H1 (cell line): ENCODE measurements at places on chromosomes 11 and 22. TPM values are rescaled to one million over a fixed set of nuclear protein-coding genes. Genes with fewer than 3 reads are reported as not detected.

FAM168A gene
- total RNA-seq = 21.6 and 22.8 TPM in 2 replicates

PHF5A gene
- total RNA-seq = 109 and 135 TPM in 2 replicates

ELMOD1 gene
- total RNA-seq = 1.6 and 1.7 TPM in 2 replicates

CRELD2 gene
- 36.6 and 39.4 TPM in 2 replicates for total RNA-seq

MYO7A gene
- total RNA-seq = 1.9 and 2.4 TPM in 2 replicates

TTC28 gene
- total RNA-seq = 12.6 and 13.1 TPM in 2 replicates

C22orf31 gene
- total RNA-seq = not detected in 2 replicates

H19 gene
- total RNA-seq = 5.2 and 5.6 TPM in 2 replicates

SLC22A8 gene
- total RNA-seq = not detected in 2 replicates

HBD gene
- total RNA-seq = not detected in 2 replicates

IFITM2 gene
- total RNA-seq = 363 and 399 TPM in 2 replicates

ALX4 gene
- not detected in 2 replicates for total RNA-seq

GRCh38 chr22:26483439-26484359, at the start of the genes HPS4 and SRRD:
Gene HPS4, minus strand, starts transcription at chr22:26483783. Its CDS starts 2,021 bp downstream, at chr22:26481762.
Gene SRRD, plus strand, starts transcription at chr22:26483877. Its CDS starts 14 bp downstream, at chr22:26483891.
- H3K4me3 ChIP-seq = peak within 1 kb of the TSS; percentile 90
- H3K4me1 ChIP-seq = peaks cover 14% of the 10 kb centered on the region
- peak within 1 kb of the TSS; percentile 76 for H3K27ac ChIP-seq
- no peaks in the 10 kb centered on the region for H3K27me3 ChIP-seq
- peak; percentile 62 for DNase-seq
- peaks cover 11% of the 10 kb centered on the region for H3K36me3 ChIP-seq

DNA sequence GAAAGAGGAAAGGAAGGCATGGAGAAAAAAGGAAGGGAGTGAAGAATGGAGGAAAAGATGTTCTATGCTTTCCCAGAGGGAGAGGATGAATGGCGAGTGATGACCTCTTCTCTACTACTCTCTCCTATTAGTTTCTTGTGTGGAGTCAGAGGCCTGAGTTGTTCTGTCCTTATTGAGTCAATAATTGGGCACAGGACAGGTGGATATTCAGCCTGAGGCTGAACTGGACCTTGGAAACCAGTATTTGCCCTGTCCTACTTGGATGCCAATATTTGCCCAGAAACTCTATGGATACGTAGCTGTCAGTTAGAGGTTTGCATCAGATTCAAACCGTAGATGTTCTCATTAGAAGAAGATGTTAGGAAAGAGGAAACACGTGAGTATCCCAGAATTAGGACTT, 17.6 kb upstream of the SWAP70 start:
- no peak overlapping the region for H3K27ac ChIP-seq
- H3K4me1 ChIP-seq = no peaks in the 10 kb centered on the region
- H3K4me3 ChIP-seq = no peak overlapping the region
- H3K27me3 ChIP-seq = no peaks in the 10 kb centered on the region
- no peak for DNase-seq
- H3K36me3 ChIP-seq = no peaks in the 10 kb centered on the region

DNA sequence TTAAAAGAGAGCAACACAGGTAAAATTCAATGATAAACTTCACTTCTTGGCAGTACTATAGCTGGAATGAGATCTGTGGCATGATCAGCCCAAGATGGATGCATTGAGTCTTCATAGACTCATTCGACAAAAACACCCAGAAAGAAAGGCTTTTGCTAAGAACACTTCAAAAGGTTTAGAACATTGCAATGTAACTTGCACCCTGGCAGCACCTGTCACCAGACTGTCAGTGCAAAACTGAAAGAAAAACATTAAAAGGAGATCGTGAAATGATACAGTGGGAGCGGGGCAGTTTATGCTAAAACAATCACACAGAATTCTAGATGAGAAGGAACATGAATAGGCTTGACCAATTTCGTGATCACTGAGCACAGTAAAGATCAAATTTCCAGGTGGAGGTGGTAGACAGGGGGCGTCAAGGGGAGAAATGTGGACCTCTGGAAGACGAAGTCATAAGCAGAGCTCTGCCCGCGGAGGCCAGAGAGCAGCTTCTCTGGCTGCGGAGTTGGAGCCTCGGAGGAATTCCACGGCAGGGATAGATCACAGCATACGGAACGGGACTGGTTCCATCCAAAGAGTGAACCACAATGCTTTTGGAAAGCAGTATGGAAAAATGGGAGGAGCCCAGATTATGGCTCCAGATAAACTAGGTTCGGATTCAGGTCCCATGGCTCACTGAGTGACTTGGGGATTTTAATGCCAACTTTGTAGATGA, 11.9 kb downstream of the VSIG10L2 start:
- no peak overlapping the region for H3K27ac ChIP-seq
- H3K4me1 ChIP-seq = no peaks in the 10 kb centered on the region
- H3K27me3 ChIP-seq = no peaks in the 10 kb centered on the region
- H3K4me3 ChIP-seq = no peak overlapping the region
- H3K36me3 ChIP-seq = peaks cover 16% of the 10 kb centered on the region

GRCh38 chr11:102620818-102621561, 4.1 kb downstream of the MMP20 start:
- no peak for DNase-seq
- H3K36me3 ChIP-seq = no peaks in the 10 kb centered on the region
- H3K27ac ChIP-seq = no peak overlapping the region
- H3K4me1 ChIP-seq = no peaks in the 10 kb centered on the region; the same call in 1 of the 2 replicates
- no peak overlapping the region for H3K4me3 ChIP-seq

GRCh38 chr11:111500481-111500880, 11.7 kb downstream of the BTG4 start:
- no peak overlapping the region for H3K27ac ChIP-seq
- no peaks in the 10 kb centered on the region for H3K27me3 ChIP-seq
- no peak for DNase-seq
- H3K4me3 ChIP-seq = no peak overlapping the region
- H3K36me3 ChIP-seq = no peaks in the 10 kb centered on the region

DNA sequence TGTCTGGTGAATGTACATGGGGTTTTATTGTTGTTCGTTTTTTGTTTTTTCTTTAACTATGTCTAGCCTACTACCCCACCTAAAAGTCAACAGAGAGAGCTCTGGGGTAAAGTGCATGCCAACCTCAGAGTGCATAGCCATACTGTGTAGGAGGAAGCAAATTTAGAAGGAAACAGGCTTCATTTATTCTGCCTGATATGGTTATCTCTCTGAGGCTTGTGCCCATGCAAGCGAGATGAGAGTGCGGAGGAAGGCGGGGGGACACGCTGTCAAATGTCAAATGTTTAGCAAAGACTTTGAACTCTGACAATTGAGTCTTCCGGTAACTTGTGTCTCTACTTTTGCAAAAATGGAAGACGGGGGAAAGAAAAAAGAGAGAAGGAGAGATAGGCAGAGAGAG, 295.5 kb downstream of the ETS1 start:
- H3K27ac ChIP-seq = no peak overlapping the region
- H3K4me3 ChIP-seq = no peak overlapping the region
- no peaks in the 10 kb centered on the region for H3K27me3 ChIP-seq
- no peaks in the 10 kb centered on the region for H3K36me3 ChIP-seq
- no peaks in the 10 kb centered on the region for H3K4me1 ChIP-seq

GRCh38 chr11:69531071-69531716, 49.7 kb downstream of the LINC01488 start:
- DNase-seq = no peak
- H3K36me3 ChIP-seq = no peaks in the 10 kb centered on the region
- H3K27ac ChIP-seq = no peak overlapping the region
- no peaks in the 10 kb centered on the region for H3K27me3 ChIP-seq
- 0 out of 2 replicates have a peak, but pooled peaks cover 2% of the 10 kb centered on the region for H3K4me1 ChIP-seq

- no peak for DNase-seq
- no peaks in the 10 kb centered on the region for H3K36me3 ChIP-seq
- no peaks in the 10 kb centered on the region for H3K27me3 ChIP-seq
- H3K4me1 ChIP-seq = no peaks in the 10 kb centered on the region; the same call in 1 of the 2 replicates
- H3K4me3 ChIP-seq = no peak overlapping the region
Observed at GRCh38 chr11:11416917-11417316, 63.9 kb upstream of the CSNK2A3 start.

DNA sequence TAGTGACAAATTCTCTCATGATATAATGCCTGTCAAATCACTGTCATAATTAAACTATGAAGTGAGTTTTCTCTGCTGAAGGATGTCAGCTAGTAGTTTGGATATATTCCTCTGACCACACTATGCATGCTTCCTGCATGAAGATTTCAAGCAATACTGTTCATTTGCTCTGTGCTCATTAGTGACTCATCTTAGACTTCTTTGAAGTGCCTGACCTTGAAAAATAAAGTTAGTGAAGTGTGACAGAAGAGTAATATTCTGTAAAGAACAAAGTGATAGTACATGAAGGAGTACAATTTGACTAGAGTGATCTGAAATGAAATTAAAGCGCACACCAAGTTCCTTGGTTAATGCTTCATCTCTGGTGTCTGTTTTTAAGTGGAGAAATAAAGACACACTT, 629.5 kb upstream of the ANO3 start:
- H3K27ac ChIP-seq = no peak overlapping the region
- no peak for DNase-seq
- no peaks in the 10 kb centered on the region for H3K27me3 ChIP-seq
- H3K4me3 ChIP-seq = no peak overlapping the region
- H3K36me3 ChIP-seq = no peaks in the 10 kb centered on the region
- H3K4me1 ChIP-seq = no peaks in the 10 kb centered on the region

DNA sequence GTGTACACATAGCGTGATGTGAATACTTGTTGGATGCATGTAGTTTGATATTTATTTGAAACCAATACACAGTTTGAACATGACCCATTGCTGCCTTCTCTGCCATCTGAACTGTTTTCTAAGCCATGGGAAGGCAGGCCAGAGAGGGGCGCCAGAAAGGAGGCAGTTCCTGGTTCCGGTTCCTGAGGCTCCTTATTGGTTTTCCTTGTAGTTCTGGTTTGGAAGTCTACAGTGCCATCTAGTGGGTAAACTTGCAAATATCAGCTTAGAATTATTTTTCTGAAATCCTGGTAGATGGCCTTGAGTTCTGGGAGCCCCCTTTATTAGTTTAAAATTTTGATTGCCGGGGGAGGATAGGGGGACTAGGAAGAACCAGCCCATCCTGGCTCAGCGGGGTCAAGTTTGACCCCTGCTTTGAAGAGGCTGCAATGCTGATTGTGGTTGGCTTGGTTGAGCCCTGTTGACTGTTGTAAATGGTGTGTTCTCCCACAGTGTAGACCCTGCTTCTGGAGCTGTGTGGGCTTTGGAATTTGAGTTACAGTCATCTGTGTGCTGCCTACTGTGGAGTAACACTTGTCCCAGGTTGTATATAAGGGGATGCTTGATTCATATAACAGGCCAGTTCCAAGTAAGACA, 48.4 kb downstream of the GRAMD1B start:
- DNase-seq = peak; percentile 62
- peaks cover 2% of the 10 kb centered on the region for H3K4me1 ChIP-seq
- no peak overlapping the region for H3K4me3 ChIP-seq
- no peak overlapping the region for H3K27ac ChIP-seq

DNA sequence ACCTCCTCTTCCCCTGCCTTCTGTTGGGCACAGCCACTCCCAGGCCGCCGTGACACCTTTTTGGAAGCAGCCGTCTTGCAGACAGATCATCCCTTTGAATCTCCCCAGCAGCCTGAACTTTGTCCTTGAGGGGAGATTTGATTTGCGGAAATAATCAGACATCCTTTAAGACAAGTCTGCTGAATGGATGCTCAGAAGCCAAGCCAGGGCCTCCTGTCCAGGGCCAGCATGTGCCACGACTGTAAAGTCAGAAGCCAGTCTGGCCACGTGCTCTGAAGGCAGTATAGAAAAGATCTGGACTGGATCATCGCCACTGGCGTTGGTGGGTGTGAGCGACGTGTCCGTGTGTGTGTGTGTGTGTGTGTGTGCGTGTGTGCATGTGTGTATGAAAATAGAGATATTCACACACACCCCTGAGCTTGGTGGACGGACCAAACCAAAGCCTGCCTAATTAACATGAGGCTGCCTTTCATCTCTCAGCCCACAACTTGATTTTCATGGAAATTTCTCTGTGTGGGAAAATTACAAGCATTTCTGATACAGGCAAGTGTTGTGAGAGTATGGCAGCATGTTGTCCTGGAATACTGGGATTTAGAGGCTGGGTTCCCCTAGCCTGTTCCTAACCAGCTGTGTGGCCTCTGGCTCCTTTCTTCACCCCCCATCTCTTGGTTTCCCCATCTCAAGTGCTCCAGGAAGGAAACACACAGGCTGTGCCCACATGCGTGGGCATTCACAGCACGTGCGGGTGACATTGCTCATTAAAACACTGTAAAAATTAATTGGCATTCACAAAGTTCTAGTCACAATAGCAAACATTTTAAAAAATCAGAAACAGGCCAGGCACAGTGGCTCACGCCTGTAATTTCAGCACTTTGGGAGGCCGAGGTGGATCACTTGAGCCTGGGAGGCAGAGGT, 61.8 kb upstream of the WNT7B start:
- no peak overlapping the region for H3K4me3 ChIP-seq
- no peaks in the 10 kb centered on the region for H3K4me1 ChIP-seq
- H3K27ac ChIP-seq = no peak overlapping the region

- H3K27ac ChIP-seq = no peak overlapping the region
- H3K27me3 ChIP-seq = no peaks in the 10 kb centered on the region
Observed at GRCh38 chr11:37857726-37858125, 1259.7 kb upstream of the RAG2 start.

DNA sequence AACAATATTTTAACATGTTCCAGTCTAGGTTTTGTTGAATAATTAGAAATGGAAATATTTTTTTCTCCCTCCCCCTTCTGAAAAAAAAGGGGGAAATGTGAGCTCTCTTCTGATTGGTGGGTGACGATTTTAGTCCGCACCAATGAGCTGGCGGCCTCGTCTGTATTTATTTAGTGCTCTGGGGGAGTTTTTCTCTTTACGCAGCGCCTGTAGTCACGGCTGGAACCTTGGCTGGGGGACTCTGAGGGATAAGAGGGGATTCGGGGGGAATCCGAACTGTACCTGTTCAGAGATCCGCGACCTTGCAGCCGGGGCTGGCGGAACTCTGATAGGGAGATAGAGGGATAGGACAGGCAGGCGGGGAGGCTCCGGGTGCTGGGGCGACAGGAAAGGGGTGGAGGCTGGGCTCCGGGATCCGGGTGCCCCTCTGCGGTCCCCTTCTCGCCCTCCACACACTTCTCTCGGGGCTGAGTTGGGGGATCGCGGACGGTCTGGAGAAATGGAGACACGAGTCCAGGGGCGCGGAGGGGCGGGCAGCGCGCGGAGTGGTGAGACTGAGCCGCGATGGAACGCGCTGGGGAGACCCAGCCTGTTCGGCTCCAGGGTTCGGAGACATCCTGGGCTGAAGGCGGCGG, 99.7 kb upstream of the HSD17B12 start:
- no peaks in the 10 kb centered on the region for H3K36me3 ChIP-seq
- H3K27me3 ChIP-seq = peaks cover 83% of the 10 kb centered on the region
- H3K27ac ChIP-seq = no peak overlapping the region

GRCh38 chr11:112225753-112226061, 521 bp upstream of the PTS start:
- no peaks in the 10 kb centered on the region for H3K36me3 ChIP-seq
- peak overlapping the region; percentile 85 for H3K4me3 ChIP-seq
- no peaks in the 10 kb centered on the region for H3K4me1 ChIP-seq
- H3K27ac ChIP-seq = peak overlapping the region; percentile 91; the same call in 1 of the 2 replicates
- H3K27me3 ChIP-seq = no peaks in the 10 kb centered on the region

- H3K27me3 ChIP-seq = no peaks in the 10 kb centered on the region
- DNase-seq = no peak
- peaks cover 6% of the 10 kb centered on the region for H3K4me1 ChIP-seq
- no peak overlapping the region for H3K27ac ChIP-seq
Observed at GRCh38 chr11:128179512-128179911, 407.8 kb downstream of the ETS1 start.

GRCh38 chr22:47356511-47357011, 594.1 kb downstream of the TBC1D22A start:
- DNase-seq = no peak
- no peaks in the 10 kb centered on the region for H3K4me1 ChIP-seq
- no peaks in the 10 kb centered on the region for H3K27me3 ChIP-seq
- H3K27ac ChIP-seq = no peak overlapping the region
